ENCODE measurements at places on chromosomes 1 and 21.
A peak's percentile ranks its signal among the peaks of the same experiment; 100 is the strongest.

DNA sequence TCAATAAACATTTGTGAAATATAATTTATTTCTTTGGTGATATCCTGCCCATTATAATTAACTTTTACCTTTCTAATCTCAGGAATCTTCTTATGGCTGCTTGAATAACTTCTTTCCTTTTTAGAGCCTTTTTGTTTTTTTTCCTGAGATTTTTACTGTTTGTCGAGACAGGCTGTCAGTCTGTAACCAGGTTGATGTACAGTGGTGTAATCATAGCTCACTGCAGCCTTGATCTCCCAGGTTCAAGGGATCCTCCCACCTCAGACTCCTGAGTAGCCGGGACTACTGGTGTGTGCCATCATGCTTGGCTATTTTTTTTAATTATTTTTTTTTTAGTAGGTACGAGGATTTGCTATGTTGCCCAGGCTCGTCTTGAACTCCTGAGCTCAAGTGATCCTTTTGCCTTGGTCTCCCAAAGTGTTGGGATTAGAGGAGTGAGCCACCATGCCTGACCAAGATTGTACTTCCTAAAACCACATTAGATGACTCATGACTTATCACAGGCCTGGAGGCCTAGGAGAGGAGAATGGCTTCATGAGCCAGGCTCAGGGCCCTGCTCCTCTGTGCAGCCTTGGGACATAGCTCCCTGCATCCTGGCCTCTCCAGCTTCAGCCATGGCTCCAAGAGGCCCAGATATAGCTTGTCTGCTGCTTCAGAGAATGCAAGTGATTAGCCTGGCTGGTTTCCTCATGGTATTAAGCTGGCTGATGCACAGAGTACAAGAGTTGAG lies 48.6 kb downstream of the CTH start:
- no peak for DNase-seq

GRCh38 chr1:69766431-69767180 lies 198.9 kb downstream of the LRRC7 start:
- no peak for DNase-seq

- DNase-seq = peak; percentile 91
Observed at GRCh38 chr1:155193275-155193990, 14.3 kb downstream of the THBS3 start.

- no peak for DNase-seq
Observed at GRCh38 chr1:39088658-39089057, 62.5 kb downstream of the NDUFS5 start.

DNA sequence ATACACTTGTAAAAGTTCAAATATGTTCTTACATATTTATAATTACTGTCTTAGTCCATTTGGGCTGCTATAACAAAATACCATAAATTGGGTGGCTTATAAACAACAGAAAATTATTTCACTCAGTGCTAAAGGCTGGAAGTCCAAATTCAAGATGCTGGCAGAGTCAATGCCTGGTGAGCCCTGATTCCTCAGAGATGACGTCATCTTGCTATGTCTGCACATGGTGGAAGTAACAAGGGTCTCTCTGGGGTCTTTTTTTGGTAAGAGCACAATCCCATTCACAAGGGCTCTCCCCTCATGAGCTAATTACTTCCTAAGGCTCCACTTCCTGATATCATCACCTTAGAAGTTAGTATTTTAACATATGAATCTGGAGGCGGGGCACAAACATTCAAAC lies 108.0 kb upstream of the DUSP10 start:
- no peak for DNase-seq

GRCh38 chr1:114510274-114511031 lies 550 bp downstream of the TRIM33 start:
- peak; percentile 62 for DNase-seq

DNA sequence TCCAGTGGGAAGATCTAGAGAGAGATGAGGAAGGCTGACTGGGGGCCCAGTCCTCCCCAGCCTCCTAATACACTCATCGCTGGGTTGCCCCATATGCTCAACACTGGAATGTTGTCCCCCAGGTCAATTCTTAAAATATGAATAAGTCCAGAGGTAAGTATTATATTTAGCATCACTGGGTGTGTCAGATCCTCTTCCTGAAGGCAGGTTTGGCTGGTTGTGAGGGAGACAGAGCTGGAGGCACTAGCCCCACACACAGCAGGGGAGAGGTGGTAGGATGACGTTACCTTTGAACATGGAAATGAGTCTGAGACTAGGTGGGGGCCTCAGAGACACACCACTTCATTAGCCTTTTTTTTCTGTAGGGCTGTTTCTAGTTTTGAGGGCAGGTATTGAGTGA lies 42.6 kb downstream of the SLC44A3 start:
- no peak for DNase-seq

DNA sequence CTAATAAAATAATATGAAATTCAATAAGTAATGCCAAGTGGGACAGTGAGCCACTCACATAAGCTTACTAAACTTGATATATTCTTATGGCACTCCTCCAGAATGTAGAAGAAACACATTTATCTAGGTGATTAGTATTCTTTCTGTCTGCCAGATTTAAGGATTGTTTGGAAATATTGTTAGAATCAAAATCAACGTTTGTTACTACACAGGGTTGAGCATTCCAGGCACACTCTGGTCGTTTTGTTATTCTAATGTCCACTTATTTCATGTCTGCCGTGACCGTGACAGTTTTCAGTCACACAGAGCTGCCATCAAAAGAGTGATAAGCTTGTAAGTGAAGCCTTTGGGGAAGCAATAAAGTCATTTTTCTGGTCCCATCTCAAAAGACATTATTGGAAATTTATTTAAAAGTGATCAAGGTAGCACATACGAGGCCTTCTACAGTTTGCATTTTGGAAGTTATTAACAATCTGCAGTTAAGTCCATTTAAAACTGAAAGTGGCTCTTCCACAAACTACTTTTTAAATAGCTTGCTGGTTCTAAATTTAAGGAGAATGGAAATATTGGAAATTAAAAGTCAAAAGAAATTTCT lies 38.0 kb downstream of the NFIA start:
- DNase-seq = no peak

GRCh38 chr1:207031016-207031415 lies 1.5 kb downstream of the C1orf116 start:
- no peak for DNase-seq

GRCh38 chr1:169604781-169605560 lies 18.7 kb upstream of the F5 start:
- no peak for DNase-seq

- no peak for DNase-seq
Observed at GRCh38 chr21:35954066-35954465, 106.3 kb downstream of the SETD4 start.

- no peak for DNase-seq
Observed at GRCh38 chr1:41520951-41521752, 36.7 kb upstream of the EDN2 start.

- DNase-seq = no peak
Observed at GRCh38 chr1:98157524-98158313, 236.9 kb upstream of the DPYD start.

DNA sequence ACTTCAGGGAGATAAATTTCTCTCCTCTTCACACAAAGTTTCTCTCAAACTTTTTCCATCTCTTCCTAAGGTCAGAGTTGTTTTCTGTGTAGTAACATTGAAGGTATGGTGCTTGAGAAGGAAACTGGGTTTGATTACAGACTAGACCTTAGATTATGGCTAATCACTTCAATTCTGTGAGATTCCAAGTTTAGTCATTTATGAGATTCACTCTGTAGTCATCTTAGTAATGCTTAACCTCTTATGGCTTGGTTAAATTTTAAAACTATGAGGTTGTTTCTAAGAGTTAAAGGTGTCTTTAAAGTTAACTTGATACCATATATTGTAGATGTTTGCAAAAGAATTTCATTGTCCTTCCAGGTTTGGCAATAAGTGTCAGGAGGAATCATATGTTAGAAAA lies 1092.2 kb downstream of the KCNT2 start:
- no peak for DNase-seq

- no peak for DNase-seq
Observed at GRCh38 chr1:155858800-155859233, 550 bp upstream of the SYT11 start.

DNA sequence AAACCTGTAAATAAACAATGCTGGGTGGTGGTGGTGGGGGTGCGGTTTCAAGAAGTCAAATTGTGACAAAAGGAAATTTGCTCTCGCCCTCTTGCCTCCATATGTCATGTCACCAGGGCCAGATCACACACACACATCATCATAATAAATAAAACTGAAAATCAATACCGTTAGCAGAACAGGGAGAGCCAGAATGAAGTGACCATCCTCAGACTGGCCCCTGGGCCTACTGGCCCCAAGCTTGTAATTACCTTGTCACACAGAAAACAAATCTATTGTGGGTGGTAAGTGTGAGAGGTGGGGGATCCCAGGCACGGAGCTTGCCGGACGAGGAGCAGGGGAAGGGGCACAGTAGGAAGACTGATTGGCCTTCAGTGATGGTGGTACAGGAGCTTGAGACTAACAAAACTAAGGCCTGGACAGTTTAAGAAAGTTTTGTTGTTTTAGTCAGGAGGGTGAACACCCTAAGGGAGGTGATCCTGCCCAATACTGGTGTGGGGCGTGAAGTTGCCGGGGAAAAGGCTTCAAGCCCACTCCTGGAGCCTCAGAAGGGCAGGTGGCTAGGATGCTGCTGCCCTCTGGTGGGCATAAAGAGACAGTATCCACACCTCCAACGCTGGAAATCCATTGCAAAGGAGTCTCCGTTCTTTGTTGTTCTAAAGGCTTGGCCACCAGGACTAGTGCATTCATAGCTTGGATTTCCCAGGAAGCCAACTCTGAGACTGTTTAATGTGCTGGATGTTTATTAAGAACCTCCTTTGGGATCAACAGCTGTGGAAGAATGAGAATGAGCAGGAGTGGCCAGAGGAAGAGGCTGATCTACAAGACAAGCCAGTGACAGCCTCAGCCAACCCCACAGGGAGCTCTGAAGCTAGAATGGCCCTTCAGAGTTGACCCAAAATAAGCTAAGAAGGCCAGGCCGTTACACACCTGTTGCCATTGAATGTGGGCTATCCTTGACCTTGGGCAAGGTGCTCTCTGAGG lies 8.1 kb upstream of the C1orf216 start:
- DNase-seq = peak; percentile 52

- DNase-seq = no peak
Observed at GRCh38 chr1:206435445-206435844, 34.8 kb upstream of the IKBKE start.
